GM13976 (cell line): ENCODE measurements at places on chromosomes 5 and 9.

GRCh38 chr5:90940227-90940995 is 381.8 kb downstream of the ADGRV1 start:
- peak; percentile 61 for DNase-seq

DNA sequence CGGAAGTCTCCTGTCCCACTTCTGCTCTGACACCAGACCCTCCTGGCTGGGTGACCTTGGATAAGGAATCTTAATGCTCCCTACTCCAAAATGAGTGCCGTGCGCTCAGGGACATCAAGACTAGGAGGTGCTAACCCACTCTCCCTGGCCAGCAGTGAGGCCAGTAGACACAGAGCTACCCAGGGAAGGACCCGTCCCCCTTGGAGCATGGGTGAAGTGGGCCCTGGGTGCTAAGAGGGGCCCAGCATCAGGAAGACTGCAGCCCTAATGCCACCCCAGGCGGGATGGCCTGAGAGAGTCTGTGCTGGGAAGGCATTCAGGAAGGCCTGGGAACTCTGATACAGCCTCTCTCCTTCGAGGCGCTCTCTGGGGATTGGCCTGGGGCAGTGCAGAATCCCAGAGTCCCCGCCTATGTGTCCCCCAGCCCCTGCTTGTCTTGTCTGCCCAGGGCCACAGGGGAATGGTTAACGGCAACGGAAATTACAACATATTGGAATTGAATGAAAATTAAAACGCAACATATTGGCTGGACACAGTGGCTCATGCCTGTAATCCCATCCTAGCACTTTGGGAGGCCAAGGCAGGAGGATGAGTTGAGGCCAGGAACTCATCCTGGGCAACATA is 29.7 kb upstream of the RNU6ATAC start:
- DNase-seq: no peak

- DNase-seq: peak; percentile 97
Observed at GRCh38 chr9:34620061-34620994, at the start of gene DCTN3. Gene DCTN3, minus strand, starts transcription at chr9:34620495. Its CDS starts 31 bp downstream, at chr9:34620464.

- DNase-seq: no peak
Observed at GRCh38 chr5:41670854-41671479, 160.6 kb upstream of the PLCXD3 start.

- DNase-seq: no peak
Observed at GRCh38 chr9:99101271-99101670, 3.6 kb upstream of the TGFBR1 start.

GRCh38 chr5:40401284-40402006 is 278.3 kb upstream of the PTGER4 start:
- DNase-seq: no peak

DNA sequence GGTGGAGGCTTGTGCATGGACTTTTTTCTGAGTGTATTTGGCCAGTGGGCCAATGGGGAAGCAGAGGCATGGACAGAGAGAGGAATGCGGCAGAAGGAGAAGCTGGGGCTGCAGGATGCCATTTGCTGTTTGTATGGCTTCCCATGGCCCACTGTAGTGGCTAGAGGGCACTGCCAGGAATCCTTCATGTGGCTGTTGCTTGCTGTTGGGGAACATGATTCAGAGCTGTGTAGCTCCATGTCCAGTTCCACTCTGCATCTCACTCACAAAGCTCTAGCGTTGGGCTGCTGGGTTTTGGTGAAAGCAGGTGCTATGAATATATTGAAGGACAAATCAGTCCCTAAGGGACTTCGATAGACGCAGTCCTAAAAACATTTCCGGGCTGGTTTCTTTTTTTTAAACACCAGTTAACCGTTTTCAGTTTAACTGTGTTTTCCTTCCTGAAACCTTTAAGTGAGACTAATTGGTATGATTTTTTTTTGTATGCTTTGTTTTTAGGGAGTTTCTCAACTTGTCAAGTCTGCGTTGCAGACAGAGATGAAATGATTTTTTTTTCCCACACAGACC is 51.3 kb downstream of the SLC22A5 start:
- DNase-seq: peak; percentile 59

GRCh38 chr5:83538786-83539462 is 67.4 kb downstream of the VCAN start:
- no peak for DNase-seq

DNA sequence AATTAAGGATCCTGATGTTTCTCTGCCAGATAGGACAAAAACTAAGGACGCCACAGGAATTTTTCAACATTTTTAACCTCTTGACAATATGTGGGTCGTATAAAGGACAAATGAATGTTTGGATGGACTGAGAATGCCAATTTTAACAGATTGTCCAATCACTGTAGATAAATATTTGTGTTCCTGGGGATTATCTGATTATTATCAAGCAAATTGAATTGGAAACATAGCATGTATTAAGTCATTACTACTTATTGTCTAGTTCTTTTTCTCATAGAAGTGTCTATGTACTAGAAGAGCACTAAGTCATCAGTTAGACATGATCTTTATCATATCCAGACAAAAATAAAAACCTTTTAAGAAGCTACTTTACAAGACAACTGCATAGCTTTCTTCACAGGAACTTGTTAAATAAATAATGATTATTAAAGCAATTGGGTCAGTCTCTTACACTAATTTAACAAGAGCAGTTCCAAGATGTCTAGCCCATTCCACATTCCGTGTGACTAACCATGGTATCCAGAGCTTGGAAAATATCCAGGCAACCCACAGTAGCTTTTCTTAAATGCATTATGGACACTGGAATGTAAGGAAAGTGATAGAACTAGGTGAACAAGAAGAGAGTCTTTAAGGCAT is 127.5 kb upstream of the CDKN2B start:
- no peak for DNase-seq

GRCh38 chr9:89802781-89803355 is 198.1 kb downstream of the GADD45G start:
- no peak for DNase-seq

- no peak for DNase-seq
Observed at GRCh38 chr9:78004478-78005229, 27.0 kb downstream of the GNAQ start.

DNA sequence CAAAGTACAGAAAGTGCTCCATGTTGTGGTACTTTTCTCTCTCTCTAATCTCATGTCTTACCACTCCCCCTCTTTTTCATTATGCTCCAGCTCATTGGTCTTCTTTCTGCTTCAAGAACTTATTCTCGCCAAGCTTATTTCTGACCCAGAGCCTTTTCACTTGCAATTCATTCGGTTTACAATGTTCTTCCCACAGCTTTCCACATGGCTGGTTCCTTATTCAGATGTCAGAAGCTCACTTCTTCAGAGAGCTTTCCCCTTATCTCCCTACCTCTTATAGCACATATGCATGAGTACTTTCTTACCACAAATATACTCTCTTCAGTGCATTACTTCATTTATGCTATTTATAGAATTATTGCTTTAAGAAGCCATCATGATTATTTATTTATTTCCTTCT is 338.8 kb upstream of the ATP10B start:
- no peak for DNase-seq

DNA sequence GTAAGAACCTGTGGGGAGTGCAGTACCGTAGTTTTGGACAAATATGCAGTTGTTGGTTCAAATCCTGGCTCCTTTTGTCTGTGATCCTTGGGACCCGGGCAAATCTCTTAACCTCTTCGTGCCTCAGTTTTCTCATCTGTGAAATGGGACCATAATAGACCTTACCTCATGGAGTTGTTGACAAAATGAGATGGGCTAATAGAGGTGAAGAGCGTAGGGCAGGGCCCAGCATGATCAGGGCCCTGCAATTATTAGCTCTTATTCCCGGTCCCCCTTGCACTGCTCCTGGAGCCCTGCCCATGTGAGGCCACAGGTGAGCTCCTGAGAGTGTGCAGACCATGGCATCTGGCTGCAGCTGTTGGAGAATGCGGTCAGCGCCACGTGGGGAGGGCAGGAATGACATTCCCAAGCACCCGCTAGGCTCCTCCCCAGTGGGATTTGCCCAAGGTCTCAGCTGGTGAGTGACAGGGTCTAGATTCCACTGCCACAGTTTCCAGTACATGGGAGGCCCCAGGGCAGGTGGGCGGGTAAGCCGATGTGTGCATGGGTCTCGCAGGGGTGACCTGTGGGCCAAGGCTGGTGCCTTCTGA is 41.0 kb downstream of the NEK6 start:
- no peak for DNase-seq

DNA sequence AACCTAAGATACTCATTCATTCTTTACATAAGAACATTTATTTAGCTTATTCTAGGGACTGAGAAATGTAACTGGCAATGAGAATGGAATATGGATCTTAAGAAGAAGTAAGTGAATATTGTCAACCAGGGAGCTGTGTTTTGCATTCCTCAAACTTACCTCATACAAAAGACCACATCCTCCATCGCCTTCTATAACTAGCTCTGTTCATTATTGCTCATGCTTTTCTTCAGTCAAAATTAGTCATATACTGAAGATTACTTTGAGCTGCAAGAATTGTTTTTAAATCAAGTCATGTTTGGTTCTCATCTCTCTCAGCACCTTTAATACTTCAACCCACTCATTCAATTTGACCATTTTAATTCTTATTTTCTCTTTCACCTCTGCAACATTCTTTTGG is 140.3 kb upstream of the RASA1 start:
- no peak for DNase-seq

- DNase-seq: no peak
Observed at GRCh38 chr5:27011274-27011673, 27.1 kb downstream of the CDH9 start.

- DNase-seq: peak; percentile 86
Observed at GRCh38 chr9:63816751-63817621, 1468.0 kb downstream of the FOXD4L5 start.
